ENCODE measurements at places on chromosomes 7 and 10.

- DNase-seq: no peak
Measured at GRCh38 chr10:111131168-111131799, 54.5 kb downstream of the ADRA2A start.

DNA sequence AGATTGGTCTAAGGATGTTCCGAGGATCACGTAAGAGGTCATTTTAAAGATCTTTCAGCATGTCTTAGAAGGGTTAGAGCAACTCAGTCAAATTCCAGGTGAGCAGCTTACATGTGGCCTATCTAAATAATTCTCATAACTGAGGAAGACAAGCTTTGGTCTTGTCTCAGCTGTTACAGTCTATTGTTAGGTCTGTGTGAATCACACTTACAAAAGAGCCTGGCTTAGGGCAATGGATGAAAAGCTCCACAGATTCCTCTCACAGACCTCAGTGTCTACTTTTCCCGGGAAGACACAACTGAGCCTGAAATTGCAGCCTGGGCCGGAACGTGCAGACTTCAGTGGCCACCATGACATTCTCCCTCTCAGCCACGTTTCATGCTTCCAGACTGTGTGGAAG lies 173.1 kb downstream of the INHBA start:
- DNase-seq: no peak

DNA sequence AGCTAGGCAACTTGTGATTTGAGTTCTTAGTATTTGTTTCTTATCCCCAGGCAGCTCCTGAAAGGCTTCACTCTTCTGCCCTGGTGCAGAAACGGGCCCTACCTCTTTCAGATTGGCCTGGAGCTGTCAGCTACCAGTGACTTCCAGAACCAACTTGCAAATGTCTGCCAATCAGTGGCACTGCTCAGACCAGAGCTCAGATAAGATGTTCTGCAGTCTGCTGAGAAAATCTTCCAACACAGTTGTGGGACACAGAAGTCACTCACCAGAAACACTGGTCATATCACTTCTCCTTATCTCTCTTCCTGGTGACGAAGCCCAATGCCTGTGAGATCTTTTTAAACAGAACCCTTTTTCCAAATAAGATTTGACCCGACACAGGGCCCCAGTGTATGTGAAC lies 81.9 kb upstream of the DUSP5 start:
- no peak for DNase-seq

DNA sequence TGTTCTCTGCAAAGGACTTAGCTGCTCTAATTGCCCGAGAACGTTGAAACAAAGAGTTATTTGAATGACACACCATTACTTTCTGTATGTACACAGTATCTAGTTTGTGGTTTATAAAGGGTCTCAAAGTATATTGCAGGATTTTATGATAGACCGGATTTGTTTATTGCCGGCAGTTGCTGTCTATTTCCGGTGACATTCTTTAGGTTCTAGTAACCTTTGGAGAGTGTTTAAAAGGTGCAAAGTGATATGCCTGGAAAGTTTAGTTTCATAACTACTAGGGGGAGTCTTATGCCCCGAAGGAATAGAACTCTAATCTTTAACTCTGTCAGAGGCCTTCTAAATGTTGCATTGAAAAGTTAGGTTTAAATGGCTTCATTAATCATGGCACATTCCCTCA lies 63.8 kb downstream of the PAPSS2 start:
- no peak for DNase-seq

GRCh38 chr7:131238347-131238931 lies 89.2 kb upstream of the MKLN1 start:
- DNase-seq: no peak

DNA sequence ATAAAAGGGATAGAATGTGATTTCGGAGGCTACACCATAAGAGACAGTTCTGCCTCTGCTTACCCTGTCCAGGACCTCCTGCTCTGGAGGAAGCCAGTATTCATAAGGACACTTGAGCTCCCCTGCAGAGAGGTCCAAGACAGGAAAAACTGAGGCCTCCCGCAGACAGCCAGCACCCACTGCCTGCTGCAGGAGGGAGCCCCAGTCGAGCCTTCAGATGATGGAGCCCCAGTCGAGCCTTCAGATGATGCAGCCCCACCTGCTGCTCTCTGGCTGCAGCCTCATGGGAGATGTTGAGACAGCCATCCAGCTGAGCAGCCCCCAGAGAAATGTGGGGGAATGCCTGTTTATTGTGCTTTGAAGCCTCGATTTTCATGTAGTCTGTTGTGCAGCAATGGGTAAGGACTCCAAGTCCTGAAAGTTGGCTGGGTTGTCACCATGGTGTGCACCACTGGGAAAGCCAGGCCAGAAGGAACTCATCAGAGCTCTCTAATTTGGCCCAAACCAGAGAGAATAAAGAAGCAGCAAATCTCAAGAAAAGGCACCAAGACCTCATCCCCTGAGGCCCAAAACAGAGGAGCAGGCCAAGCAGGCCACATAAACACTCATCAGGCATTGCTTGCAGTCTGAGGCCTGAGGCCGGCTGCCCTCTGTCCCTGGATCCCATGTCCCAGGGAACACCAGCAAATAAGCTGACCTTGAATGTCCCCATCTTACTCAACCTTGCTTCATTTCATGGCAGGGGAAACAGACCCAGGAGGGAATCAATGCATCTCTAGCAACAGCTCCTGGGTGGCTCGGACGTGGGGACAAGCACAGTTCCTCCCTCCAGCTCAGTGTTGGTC lies 30.9 kb downstream of the CALML5 start:
- DNase-seq: no peak

Data from KBM-7 (cell line).